ENCODE measurements at places on chromosomes 3 and 15. TPM values are rescaled to one million over a fixed set of nuclear protein-coding genes. Genes with fewer than 3 reads are reported as not detected.

- DNase-seq: peak; percentile 55
Measured at GRCh38 chr3:22960105-22960984, 242.8 kb upstream of the UBE2E2 start.

- DNase-seq: no peak
Measured at GRCh38 chr3:4449043-4449805, 17.8 kb downstream of the SUMF1 start.

Gene PPP2R3A
- 11.0 TPM for total RNA-seq

Gene MYZAP
- total RNA-seq: 29.3 TPM
